ENCODE measurements at places on chromosomes 13 and 19.
A peak's percentile ranks its signal among the peaks of the same experiment; 100 is the strongest.

DNA sequence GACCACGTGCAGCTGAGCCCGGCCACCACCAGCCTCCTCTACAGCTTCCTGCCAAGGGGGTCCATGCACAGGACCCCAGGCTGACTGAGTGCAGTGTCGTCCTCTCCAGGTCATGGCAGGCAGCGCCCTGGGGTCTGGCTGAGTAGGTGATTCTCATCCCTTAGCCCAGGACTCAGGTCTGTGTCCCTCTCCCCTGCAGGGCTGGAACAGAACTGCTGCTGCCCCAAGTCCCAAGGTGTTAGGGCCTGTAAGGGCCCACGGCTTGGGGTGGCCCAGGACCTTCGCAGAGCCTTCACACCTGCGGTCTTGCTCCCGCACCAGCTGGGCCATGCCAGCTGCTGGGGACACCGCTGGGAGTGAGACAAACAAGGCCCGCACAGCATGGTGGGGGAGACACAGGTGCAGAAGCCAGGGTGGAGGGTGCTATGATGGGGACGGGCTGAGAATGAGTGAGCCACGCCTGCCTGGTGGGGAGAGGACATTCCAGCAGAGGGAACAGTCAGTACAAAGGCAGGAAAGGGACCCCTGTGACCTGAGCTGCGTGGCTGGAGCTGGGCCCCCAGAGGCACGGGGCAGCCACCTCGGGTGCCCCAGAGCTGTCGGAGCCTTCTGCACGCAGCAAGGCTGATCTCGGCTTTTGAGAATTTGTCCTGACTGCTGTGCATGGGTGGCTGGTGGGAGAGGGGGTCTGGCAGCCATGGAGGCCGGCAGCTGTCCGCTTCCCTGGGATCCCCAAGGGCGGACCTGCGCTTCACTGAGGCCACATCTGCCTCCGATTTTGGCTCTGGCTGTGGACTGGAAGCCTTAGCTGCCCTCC lies 11.9 kb downstream of the PLEKHF1 start:
- DNase-seq: no peak

GRCh38 chr19:58229255-58229639 lies 533 bp downstream of the ZNF544 start:
- peak; percentile 30 for DNase-seq

DNA sequence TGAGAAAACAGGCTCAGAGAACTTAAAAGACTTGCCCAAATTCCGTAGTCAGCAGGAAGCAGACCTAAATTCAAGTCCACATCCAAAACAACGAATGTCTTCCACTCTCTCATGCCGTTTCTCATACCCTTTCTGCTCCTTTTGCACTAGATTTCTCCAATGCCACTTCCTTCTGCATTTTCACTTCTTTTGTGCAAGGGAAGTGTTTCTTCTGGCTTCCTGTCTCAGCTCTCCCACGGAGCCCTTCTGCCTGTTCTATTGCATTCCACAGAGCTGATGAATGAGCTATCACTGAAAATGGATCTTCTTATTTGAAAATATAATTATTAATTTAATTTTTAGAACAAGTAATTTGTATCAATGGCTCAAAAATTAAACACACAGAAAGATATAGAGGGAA lies 56.1 kb upstream of the STK24 start:
- no peak for DNase-seq

DNA sequence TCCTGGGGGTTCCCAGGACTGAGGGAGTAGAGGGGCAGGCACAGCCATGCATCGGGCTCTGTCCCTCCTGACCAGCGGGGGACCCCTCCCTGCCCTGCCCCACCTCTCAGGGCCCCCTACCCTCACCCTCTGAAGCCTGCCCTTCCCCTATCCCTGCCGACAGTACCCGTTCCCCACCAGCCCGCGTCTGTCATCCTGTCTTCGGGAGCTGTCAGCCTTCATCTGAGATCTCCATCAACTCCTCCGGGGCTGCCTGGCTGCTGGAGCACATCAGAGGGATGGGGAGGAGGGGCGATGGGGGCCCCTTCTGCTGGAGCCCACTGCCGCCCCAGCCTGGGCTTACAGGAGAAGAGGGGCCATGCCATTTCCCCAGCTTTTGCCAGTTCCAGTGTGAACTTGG lies 6.2 kb upstream of the SHD start:
- DNase-seq: no peak

DNA sequence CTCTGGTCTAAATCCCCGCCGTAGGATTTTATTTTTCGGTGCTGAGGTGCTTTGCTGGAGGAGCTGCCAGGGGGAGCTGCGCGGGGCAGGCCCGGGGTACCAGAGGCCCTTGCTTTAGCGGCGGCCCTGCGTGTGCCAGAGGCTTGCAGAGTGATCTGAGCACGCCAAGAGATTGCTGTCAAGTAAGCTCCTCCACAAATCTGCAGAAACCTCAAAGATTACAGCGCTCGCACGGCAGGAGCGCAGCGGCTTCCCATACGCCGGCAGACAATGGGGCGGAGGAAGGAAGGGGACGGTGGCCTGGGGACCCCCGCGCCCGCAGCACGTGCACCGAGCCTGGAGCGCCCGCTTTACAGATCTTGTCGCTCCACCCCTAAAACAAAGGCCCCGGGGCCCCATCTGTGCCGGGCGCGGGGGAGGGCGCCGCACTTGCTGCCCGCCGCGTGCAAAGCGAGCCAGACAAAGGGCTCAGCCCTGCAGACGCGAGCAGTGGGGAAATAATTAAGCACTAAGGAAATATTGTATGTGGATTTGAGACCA lies 9.1 kb upstream of the C19orf12 start:
- DNase-seq: peak; percentile 4

DNA sequence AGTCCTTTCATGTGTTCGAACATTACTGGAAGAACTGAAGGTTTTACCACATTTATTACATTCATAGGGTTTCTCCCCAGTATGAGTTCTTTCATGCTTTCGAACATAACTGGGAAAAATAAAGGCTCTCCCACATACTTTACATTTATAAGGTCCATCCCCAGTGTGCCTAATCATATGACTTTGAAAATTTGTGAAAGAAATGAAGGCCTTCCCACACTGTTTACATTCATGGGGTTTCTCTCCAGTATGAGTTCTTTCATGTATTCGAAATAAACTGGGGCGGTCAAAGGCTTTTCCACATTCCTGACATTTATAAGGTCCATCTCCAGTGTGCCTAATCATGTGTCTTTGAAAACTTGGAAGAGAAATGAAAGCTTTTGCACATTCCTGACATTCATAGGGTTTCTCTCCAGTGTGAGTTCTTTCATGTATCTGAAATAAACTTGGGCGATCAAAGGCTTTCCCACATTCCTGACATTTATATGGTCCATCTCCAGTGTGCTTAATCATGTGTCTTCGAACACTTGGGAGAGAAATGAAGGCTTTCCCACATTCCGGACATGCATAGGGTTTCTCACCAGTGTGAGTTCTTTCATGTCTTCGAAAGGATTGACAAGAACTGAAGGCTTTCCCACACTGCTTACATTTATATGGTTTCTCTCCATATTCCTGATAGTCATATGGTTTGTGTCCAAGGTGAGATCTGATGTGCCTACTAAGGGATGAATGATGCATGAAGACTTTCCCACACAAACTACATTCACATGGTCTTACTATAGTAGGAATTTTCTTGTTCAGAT lies 24.0 kb downstream of the ZNF564 start:
- DNase-seq: peak; percentile 51

DNA sequence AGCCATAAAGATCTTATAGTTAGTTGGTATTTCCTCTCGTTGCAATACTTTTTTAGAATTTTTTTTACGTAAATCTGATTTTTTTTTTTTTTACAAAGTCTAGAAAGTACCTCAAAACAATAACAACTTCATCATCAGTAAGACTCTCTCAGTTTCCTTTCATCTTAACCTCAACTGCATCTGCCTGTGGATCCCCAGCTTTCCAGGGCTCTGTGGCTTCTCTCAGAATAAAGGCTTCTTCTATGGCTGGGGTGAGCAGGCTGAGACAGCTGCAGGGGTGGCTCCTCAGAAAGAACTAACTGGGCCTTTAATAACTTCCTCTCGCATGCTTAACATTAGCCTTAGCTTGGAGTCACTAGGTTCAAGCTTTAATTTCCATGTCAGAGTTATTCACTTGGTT lies 4.2 kb downstream of the ZNF506 start:
- DNase-seq: no peak

- DNase-seq: peak; percentile 73
These were observed 39.9 kb downstream of the DPRX start for GRCh38 chr19:53671663-53672062.

- DNase-seq: no peak
These were observed 134.6 kb downstream of the STOML3 start for GRCh38 chr13:38856065-38856464.

- DNase-seq: peak; percentile 85
These were observed 9.1 kb downstream of the ARID3A start for GRCh38 chr19:934865-935479.

GRCh38 chr13:53159431-53159830 lies 130.8 kb downstream of the OLFM4 start:
- DNase-seq: no peak
